Coronary artery (tissue), 2 donors: ENCODE measurements at places on chromosomes 7 and 10.

DNA sequence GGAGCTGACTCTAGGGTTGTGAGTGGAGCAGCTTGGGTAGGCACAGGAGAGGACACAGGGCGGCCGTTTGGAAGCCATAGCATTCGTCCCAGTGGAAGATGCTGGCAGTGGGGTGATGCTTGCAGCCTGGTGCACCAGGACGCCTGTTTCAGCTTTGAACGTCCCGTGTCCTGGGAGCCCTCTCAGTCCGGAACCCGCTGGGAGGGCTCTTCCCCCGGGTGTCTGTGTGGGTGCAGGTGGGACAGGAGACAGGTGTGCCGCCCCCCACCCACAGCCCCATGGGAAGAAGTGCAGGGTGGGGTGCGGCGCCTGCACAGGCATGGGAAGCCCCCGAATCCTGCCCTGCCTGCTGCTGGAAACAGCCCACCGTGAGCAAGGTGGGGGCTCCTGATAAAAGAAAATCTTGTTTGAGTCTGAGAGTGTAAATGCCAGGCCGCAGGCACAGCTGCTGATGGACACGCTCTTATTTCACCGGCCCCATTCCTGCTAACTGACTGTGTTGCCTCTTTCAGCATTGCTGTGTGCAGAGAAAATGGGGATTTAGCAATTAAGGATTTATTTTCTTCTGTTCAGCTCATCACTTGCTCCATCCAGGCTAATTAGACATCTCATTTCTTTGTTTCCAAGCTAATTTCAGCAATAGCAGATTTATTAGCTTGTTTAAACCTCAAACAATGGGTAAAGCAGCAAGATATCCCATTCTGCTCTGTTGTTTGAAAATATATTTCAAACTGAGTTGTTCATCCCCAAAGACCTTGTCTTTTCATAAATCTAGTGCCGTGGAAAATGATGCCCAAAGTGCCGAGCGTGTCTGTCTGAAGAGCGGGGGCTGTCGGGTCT, 54.9 kb upstream of the DPYSL4 start:
- DNase-seq: no peak

DNA sequence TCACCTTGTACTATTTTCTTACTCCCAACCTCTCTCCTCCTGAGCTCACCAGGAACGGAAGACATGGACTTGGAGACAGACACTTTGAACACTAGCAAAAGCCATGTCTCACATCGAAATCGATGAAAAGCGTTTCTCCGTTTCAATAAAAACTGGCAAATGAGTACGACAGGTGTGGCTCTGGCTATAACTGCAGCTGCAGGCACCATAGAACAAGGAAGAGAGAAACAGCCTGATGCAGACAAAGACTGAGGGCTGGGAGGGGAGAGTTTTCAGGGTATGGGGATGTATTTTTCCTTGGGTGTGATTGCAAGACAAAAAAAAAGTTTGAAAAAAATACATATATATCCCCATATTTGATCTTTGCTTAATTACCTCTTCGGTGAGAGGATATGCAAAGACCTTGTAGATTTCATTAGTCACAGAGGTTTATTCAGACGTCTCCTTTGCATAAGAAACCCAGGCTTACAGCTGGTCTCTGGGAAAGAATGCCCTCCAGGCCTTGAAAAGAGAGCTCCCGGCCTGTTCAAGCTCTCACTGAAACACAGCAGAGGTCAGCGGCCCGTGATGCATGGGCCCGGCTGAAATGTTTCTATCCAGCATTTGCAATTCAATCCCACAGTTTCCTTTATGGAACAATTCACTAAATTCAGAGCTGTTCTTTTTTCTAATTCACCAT, 63.1 kb downstream of the TLL2 start:
- DNase-seq: no peak

GRCh38 chr7:5494320-5494682, 70.7 kb upstream of the TNRC18 start:
- DNase-seq: no peak

- no peak for DNase-seq
These were observed 71.9 kb upstream of the TOMM7 start for GRCh38 chr7:22894546-22894945.

DNA sequence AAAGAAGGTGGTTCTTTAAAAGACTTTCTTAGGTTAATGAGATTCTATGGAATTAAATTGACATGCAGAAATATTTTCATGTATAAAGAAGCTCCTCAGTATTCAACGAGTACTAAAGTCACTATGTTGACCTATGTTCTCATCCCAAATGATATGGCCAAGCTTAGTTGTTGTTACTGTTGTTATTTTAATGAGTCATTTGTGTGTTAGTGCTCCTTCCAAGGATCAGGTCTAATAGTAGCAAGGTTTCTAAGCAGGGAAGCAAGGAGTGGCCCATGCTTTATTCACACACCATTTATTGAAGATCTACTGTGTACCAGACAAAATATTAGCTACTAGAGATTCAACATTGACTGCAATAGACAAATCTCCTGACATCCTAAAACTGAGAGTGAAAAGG, 41.9 kb downstream of the LRRN3 start:
- DNase-seq: no peak

GRCh38 chr7:38520741-38521140, 110.4 kb downstream of the AMPH start:
- no peak for DNase-seq

GRCh38 chr7:155844526-155844925, 32.3 kb upstream of the SHH start:
- DNase-seq: no peak

- no peak for DNase-seq
These were observed 20.3 kb downstream of the MYOF start for GRCh38 chr10:93461807-93462178.

DNA sequence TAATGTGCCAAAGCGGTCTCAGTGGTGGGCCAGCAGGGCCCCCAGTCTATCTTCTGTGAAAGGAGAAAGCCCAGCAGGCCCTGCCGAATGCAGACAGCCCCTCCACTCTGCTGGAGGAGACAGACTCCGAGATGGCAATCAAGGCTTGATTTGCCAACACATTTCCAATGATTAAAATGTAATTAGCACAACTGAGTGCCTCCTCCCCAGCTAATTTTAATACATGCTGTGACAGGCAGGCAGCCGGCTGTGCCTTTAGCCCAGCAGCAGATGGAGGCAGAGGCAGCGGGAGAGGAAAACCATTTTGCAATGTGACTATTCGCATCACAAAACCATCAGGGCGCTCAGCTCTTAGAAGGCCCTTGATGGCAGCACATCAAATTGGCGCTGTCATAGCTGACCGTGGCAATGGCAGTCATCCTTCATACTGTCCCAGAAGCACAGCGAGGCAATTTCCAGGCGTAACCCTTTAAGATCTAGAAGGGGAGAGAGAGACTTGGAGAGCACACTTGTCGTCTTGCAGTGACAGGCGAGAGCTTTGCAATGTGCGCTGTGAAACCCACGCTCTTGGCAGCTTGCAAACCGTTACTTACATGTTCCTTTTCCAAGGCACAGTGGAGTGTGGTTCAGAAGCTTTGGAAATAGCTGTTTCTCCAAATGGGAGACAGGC, 714.8 kb upstream of the GALNT17 start:
- no peak for DNase-seq

GRCh38 chr7:149455175-149455950, 5.5 kb downstream of the ZNF777 start:
- no peak for DNase-seq

DNA sequence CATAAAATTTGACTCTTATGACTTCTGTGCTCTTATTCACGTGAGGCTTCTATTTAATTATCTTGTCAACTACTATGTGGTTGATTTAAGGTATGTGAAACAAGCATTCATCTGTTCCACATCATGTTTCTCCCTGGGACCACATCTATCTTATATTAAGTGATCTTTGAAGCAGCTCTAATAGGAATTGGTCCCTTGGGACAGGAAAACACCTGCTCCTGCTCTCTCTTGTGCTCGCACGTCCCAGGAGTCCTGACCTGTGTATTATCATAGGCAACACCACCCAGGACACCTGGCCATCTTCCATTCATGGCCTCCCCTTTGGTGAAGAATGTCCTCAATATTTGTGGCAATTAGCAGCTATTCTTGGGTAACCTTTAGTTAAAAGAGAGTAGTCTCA, 269.2 kb downstream of the NRG3 start:
- DNase-seq: no peak

GRCh38 chr7:18401757-18402156, 93.8 kb upstream of the HDAC9 start:
- no peak for DNase-seq

DNA sequence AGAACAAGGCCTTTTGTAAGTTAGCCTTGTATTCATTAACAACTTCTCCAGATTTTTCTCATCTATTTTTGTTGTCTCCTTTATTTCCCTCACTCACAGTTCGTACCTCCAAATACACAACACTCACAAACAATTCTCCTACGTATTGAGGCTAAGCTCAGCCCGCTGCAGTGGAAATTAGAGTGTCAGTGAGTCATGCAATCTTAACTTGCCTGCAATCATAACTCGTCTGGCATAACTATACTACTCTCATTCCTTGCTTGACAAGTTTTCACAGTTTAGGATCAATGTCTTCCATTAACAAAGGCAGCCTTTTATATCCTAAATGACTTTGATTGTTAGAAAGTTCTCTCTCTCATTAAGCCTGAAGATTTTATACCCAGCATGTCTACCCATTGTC, 23.8 kb downstream of the TMEM196 start:
- DNase-seq: no peak

- no peak for DNase-seq
These were observed 86.8 kb upstream of the NAMPT start for GRCh38 chr7:106371629-106372028.

GRCh38 chr7:146136357-146136875, 19.8 kb downstream of the CNTNAP2 start:
- no peak for DNase-seq

GRCh38 chr7:1156782-1157535, 3.0 kb downstream of the ZFAND2A start:
- DNase-seq: no peak

GRCh38 chr10:128050936-128051335, 75.3 kb downstream of the MKI67 start:
- DNase-seq: no peak

DNA sequence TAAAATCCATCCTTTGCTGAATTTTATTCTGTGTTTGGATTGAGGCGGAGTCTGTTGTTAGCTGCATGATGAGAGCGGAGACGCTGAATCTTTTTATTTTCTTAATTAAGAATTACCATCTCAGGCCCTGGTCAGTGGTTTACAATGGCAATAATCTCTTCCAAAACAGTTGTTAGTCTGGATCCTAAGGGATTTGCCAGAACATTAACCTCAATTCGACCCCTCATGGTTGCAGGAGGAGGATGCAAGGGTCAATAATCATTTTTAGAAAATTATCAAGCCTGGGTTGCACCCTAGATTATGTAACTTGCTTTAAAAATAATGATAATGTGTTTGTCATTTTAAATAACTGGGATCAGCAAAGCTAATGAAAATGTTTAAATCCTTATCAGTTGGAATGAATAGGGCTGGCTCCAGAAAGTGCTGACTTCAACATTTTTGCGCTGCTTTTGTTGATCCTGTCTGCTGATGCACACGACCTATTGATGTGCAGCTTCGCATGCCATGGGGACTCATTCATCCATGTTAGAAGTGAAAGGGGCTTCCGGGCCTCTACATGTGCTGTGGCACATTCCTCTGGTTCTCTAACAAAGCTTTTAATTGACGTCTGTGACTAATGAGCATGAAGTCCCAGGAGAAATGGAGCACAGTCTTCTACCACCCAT, 80.7 kb upstream of the KIAA1217 start:
- no peak for DNase-seq
